ENCODE measurements at places on chromosomes 7 and 10.

GRCh38 chr10:79602953-79603352 lies 7.8 kb upstream of the SFTPA1 start:
- no peak for DNase-seq

DNA sequence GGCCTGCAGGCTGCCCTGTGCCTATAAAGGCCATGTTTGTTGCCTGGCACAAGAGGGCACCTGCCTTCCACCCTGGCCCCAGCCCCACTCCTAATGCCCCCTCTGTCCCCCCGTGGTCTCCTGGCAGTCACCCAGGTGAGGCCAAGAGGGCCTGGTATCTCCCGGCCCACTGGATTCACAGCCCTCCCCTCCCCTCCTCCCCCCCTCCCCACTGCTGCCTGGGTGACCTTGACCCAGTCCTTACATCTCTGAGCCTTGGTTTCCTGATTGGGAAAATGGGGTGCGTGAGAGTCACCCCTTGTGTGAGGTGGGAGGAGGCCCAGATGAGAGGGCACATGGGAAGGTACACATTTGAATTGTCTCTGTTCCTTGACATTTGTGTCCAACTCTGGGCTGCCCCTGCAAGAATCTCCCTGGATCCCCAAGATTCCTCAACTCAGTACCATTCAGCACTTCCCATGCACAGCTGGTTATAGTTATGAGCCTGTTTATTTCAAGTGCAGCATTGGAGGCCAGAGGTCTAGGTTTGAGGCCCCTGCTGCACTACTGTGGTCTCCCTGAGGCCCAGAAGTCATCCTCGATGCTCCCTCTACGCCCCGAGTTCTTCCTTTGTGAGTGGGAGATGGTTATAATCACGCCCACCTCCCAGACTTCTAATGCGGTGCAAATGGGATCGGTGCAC lies 58.9 kb downstream of the TMEM270 start:
- no peak for DNase-seq

GRCh38 chr7:31027161-31027965 lies 24.7 kb upstream of the ADCYAP1R1 start:
- DNase-seq, result no peak

DNA sequence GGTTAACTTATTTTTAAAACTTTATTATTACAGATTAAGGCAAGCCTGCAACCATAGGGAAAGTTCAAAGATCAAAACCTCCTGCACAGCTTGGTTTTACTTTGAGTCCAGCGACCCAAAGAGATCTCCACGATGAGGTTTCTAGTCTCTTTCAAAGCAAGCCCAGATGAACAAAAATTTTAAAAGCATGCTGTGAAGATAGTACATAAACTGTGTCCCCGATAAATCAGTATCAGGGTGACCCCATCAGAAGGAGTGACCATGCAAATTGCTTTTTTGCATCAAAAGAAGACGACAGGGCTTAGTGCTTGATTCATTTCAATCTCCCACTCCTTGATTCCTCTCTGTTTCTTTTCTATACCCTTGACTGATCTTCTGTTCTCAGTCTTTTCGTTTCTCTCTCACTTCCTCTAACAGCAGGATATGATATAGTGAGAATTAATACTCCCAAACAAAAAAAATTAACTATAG lies 16.0 kb upstream of the DNTT start:
- no peak for DNase-seq

DNA sequence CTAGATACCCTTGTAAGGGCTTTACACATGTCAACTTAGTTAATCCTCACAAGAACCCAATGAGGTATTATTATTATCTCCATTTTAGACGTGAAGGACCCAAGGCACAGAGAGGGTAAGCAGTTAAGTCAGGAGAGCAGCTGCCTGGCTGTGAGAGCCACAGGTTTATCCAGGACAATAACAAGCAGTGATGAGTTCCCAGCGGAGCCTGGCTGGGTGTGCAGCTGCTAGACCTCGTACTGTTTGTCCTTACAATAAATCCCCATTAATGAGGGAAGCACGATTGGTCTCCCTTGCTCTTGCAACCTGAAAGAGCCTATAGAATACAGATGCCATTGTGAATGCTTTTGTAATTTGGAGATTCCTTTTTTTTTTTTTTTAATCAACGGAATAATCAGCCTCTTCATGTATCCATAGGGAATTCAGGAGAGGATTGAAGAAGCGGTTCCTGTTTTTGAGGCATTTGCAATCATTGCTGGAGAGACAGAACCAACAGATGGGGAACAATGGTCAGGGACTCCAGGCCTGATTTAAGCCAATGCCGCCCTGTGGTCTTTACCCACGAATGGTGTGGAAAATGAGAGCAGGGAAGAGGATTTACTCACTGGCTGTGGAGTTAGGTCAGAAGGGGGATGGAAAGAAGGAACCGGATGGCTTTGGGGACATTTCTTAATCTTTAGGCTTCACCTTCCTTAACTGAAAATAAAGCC lies 12.3 kb upstream of the ASB4 start:
- no peak for DNase-seq

GRCh38 chr10:94093286-94093905 lies 99.7 kb downstream of the PLCE1 start:
- DNase-seq, result no peak

GRCh38 chr7:131182446-131183058 lies 145.1 kb upstream of the MKLN1 start:
- no peak for DNase-seq

GRCh38 chr7:104486931-104487330 lies 158.5 kb downstream of the LHFPL3 start:
- no peak for DNase-seq
